AG04449 (cell line): ENCODE measurements at places on chromosomes 12 and 14.

GRCh38 chr12:2490831-2491230 lies 303.9 kb upstream of the FKBP4 start:
- no peak for DNase-seq

DNA sequence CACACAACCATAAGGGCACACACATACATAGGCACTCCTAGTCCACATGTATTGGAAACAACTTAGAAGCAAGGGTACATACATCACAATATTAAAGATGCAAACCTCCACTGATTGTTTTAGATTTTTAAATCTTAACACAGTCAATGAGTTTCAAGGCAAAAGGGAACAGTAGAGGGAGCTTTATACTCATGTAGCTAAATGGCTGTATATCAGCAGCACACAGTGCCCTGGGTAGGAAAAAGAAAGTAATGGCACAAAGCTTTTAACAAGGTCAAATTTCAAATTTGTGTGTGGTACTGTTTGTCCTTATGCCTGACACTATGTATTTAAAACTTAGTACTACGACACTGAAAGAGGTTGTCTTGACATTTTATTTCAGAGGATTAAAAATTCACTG lies 262.0 kb downstream of the MED13L start:
- DNase-seq, result peak; percentile 28

- no peak for DNase-seq
These were observed 346.2 kb downstream of the C12orf75 start for GRCh38 chr12:105676694-105677093.

GRCh38 chr14:92693998-92694795 lies 54.2 kb downstream of the LGMN start:
- no peak for DNase-seq

DNA sequence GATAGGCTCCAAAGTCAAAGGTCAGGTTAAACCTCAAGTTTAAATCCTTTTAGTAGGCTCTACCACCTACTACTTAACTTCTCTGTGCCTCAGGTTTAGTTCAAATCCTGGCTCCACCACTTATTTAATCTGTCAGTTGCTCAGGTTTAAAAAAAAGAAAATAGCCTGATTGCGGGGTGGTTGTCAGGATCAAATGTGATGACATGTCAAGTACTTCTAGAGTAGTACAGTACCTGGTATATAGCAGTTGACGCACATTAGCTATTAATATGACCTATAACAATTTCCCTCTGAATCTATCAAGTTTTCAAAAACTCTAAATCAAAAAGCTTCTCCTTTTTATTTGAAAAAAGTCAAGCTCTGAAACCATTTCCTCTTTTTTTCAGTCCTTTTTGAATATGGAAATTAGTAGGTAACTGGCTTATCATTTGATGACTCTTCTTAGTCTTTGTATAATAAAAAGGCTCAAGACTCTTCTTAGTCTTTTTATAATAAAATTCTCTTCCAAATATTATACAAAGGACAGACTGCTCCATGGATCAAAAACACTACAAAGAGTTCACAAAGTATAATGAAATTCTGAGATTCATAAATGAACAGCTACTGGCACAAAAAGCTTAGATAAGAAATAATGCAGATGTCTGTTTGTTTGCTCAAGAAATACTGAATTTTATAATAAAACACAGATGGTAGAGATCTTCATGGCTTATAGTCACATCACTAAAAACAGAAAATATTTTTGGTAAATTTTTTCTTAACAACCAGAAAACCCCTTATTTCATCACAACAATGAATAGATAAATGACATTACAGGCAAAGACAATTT lies 5.0 kb downstream of the OSBPL8 start:
- no peak for DNase-seq

- DNase-seq, result no peak
These were observed 139.4 kb downstream of the SLC38A4 start for GRCh38 chr12:46686267-46686942.

- no peak for DNase-seq
These were observed 432 bp downstream of the C14orf93 start for GRCh38 chr14:23009483-23009938.

DNA sequence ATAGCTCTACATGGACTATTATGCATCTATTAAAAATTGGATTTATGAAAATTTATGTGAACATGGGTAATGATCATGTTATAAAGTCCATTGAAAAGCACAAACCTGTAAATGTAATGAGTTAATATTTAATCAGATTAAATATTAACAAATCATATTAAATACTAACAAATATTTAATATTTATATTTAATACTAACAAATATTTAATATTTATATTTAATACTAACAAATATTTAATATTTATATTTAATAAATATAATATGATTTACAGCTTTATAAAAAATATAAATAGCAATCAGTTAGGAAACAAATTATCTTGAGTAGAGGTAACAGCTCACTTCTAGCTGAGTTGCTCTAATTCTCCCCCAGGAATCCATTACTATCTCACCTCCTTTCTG lies 758.0 kb upstream of the USP15 start:
- DNase-seq, result no peak

GRCh38 chr12:80325167-80325959 lies 118.7 kb upstream of the PTPRQ start:
- DNase-seq, result no peak

- no peak for DNase-seq
These were observed 308.5 kb downstream of the ATXN7L3B start for GRCh38 chr12:74846116-74846515.

DNA sequence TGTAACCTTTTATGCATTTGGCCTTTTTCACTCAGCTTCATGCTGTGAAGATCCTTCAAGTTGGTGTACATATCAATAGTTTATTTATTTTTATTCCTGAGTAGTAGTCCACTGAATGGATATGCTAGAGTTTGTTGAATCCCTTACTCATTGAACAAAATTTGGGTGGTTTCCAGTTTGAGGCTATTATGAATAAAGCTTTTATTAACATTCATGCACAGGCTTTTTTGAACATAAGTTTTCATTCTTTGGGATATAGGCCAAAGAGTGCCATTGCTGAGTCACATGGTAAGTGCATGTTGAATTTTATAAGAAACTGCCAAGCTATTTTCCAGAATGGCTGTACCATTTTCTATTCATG lies 59.5 kb upstream of the CAPRIN2 start:
- DNase-seq, result no peak

DNA sequence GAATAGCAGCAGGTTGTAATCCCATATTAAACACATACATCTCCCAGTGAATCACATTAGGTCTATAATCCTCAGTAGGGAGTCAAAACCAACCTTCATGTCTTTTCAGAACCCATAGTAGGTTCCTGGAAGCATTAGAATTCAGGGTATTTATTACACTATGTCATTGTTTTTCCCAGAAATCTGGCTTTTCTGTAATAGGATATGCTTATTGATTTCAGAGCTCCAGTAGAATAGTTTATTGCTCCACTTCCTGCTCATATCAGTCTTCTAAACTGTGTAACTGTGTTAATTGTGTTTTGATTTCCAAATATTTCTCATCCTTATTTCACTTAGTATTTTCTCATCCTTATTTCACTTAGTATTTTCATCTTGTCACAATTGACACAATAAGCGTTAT lies 268.0 kb downstream of the CCDC59 start:
- DNase-seq, result no peak

- no peak for DNase-seq
These were observed at the start of gene IFNG-AS1 for GRCh38 chr12:67989184-67989920. IFNG-AS1 (plus strand) TSS chr12:67989447.

- DNase-seq, result no peak
These were observed 47.1 kb downstream of the GIT2 start for GRCh38 chr12:109949089-109949488.

DNA sequence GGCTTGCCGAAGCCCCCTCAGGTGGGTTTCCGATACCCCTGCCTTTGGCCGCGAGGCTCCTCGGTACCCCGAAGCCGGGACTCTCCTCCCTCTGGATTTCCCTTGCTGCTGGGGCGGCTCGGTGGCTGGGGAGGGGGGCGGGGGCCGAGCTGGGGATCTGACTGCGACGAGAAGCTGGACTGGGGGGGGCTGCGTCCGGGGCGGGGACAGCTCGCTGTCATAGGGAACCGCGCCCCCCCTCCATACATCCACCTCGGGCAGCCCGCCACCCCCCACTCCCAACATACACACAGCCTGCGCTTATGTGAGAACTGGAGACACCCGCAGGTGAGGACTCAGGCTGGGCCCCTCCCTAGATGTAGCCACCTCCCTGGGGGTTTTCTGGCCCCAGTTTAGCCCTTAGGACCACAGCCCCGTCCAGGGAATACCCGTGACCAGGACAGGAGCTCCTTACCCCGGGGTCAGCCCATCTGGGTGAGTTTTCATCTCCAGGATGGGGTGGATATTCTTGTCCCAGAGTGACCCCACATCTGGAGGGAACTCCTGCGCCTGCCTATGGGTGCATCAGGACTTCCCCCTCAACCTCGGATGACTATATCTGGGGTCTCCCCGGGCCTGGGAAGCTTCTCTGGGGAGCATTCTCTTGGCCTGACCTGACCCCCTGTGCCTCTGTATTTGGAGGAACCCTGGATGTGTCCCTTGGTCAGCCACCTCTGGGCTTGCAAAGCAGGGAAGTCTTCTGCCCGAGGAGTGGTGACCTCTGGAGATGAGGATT lies 687 bp downstream of the ASIC1 start:
- no peak for DNase-seq

DNA sequence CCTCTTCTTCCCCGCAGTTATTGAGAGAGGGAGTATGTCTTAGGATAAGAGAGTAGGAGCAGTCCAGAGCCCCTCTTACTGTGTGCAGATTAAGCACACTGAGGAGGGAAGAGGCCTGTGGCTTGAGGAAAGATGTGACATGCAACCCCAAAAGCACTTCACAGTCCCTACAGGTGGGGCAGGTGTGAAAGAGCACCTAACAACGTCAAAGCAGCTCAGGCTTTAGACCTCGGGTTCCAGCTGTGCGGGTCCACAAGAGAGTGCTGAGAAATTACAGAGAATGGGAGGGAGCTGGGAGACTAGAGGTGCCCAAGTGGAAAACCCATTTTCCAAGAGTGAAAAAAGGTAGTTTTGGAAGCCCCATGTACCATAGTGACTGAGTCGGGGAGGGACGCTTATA lies 127.6 kb downstream of the SLC25A47 start:
- DNase-seq, result no peak

GRCh38 chr12:117118838-117119591 lies 19.8 kb upstream of the TESC start:
- no peak for DNase-seq

DNA sequence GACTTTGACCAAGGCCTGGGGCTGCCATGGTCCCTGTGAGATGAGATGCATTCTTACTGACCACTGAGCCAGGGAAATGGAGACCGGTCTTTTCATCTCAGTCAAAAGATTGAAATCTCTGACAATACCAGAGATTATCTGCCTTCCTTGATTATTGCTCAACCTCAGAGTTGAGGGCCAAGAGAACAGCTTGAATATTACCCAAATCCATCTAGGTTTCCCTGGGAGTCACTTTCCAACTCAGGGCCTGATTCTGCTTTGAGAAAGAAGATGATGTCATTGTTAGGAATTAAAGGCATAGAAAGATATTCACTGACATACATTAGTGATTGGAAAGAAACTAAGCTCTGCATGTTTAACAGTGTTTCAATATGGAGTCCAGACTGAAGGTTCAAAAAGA lies 515.9 kb upstream of the TBX3 start:
- DNase-seq, result peak; percentile 37

GRCh38 chr14:56896922-56897321 lies 86.6 kb upstream of the OTX2 start:
- no peak for DNase-seq

- DNase-seq, result no peak
These were observed 58.6 kb downstream of the TBX3 start for GRCh38 chr12:114625294-114625851.

- DNase-seq, result no peak
These were observed 1.5 kb downstream of the RAD51AP1 start for GRCh38 chr12:4540170-4540569.

DNA sequence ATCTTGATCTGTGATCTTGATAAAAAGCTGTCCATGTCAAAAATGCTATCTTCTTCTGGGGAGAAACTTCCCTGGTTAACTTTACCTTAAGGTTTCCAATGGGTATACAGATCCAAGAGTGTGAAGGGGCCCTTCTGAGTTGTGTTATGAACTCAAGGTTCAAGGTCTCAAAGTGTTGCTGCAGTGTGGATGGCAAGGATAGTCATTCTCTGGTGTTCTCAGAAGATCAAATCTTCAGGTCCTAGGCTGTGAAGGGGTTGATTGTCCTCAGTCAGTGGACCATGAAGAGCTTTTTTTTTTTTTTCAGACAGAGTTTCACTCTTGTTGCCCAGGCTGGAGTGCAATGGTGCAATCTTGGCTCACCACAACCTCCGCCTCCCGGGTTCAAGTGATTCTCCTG lies 114.4 kb downstream of the SPTSSA start:
- DNase-seq, result no peak

GRCh38 chr12:57745485-57745881 lies 644 bp downstream of the TSPAN31 start:
- DNase-seq, result no peak

GRCh38 chr14:61438497-61438859 lies 117.1 kb downstream of the PRKCH start:
- no peak for DNase-seq

DNA sequence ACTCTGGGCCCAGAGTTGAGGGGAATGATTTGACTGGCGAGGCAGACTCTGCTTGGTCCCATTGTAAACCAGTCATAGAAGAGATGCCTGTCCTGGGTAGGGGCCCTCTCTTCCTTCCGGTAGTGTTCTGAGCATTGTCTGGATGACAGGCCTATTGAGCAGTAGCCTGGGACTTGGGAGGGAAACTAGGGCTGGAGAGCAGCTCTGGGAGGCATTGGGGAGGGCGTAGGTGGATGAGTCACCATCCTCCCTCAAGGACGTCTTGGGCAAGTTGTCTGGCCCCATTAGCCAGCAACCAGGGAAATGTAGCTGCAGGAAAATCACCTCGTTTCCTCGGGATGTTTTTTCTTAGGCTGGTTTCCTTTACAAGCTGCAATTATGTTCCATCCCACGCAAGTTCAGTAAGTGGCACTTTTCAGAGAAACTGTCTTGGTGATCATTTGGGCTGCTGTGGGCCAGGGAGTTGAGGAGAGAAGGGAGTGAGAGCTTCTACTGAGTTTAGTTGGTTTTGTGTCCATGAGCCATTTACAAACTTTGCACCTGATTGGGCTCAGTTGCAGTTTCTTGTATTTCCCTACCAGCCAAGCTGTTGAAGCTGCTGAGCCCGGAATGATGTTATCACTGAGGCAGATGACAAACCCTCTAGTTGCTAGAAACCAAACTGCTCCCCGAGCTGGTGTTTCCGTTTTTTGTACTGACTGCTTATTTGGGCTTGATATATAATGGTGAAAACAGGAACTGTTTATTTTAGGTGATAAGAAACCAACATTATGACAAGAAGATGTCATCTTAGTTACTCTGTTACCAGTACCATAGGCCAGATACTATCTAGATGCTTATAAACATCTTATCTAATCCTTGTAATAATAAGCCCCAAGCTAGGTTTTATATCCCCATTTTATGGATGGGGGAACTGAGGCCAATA lies 147.6 kb downstream of the CHST11 start:
- peak; percentile 85 for DNase-seq

DNA sequence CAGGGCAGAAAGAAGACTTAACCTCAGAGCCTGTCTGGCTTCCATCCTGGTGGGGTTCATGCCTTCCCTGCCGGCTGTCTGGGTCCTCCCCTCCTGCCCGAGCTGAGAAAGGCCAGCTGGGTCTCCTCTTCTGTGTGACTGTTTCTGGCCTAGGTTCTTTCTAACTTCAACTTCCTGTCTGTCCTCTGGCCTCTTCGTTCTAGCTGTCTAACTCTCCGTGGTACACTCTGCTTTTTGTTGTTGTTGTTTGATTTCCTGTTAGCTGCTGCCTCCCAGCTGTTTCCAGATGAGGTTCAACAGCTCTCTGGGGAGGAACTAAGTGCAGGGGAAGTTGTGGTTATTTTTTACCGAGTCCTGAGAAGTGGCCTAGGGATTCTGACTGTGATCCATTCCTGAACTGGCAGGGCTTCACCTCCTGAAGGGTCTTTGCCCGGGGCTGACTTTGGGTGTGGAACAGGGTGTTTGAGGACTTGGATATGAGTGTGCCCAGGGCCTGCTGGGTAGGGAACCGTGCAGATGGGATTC lies 3.2 kb downstream of the MLXIP start:
- no peak for DNase-seq
